ENCODE measurements at places on chromosomes 7 and 10.

- no peak for DNase-seq
Observed at GRCh38 chr7:149869291-149869650, 4.5 kb upstream of the ATP6V0E2 start.

GRCh38 chr10:126687121-126687606, 16.7 kb upstream of the C10orf90 start:
- no peak for DNase-seq

- no peak for DNase-seq
Observed at GRCh38 chr10:114131094-114131493, 42.9 kb downstream of the CCDC186 start.

DNA sequence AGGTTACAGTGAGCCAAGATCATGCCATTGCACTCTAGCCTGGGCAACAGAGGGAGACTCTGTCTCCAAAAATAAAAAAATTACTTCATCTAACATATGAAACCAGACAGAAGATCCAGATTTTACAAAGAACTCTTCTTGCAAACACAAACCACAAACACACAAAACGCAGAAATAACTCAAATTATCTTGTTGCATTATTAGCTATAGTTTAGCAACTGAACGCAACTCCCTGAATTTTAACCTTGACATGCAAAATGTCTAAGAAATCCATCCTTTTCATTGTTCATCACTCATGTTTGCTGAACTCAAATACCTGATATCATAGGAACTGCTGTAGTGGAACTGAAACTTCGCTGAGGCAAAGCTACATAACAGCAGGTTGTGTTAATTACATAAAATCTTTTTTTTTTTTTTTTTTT, 64.1 kb downstream of the MICU1 start:
- no peak for DNase-seq

DNA sequence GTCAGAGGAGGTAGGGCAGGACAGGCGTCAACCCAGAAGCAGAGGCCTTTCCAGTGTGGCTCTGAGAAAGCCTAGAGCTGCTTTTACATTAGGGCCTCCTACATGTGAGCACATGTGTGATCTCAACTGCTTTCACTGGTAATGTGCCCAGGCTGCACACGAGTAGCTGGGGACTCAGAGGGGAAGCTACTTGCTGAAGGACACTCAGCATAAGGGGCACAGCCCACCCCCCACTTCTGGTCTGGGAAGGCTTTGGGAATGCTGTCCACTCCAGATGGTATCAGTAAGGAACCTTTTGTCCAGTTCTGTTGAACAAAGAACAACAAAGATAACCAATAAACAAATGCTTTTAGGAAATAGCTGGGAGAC, 18.9 kb downstream of the PRF1 start:
- no peak for DNase-seq

DNA sequence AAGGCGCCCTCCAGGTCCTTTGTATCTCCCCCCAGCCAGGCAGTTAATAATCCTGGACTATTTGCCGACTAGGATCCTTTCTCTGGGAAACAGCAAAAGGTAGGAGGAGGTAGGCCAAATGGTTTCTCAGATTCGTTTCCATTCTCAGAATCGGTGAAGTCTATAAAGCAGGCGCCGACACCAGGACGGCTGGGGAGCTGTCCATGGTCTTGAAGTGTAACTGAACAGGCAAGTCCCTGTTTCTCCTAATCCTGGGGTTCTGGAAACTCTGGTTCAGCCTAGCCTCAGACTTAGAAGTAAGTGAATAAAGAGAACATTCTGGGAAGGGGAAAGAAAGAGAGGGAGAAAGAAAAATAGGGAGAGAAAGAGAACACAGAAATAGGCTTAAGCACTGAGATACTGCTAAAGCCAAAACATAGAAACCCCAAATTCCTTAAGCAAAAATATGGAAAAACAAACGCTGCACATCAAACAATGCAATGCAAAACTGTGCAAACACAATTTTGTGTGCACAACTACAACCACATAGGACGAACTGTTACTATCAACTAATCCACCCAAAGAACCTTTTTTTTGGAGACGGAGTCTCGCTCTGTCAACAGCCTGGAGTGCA, 11.1 kb upstream of the INA start:
- DNase-seq = peak; percentile 33

DNA sequence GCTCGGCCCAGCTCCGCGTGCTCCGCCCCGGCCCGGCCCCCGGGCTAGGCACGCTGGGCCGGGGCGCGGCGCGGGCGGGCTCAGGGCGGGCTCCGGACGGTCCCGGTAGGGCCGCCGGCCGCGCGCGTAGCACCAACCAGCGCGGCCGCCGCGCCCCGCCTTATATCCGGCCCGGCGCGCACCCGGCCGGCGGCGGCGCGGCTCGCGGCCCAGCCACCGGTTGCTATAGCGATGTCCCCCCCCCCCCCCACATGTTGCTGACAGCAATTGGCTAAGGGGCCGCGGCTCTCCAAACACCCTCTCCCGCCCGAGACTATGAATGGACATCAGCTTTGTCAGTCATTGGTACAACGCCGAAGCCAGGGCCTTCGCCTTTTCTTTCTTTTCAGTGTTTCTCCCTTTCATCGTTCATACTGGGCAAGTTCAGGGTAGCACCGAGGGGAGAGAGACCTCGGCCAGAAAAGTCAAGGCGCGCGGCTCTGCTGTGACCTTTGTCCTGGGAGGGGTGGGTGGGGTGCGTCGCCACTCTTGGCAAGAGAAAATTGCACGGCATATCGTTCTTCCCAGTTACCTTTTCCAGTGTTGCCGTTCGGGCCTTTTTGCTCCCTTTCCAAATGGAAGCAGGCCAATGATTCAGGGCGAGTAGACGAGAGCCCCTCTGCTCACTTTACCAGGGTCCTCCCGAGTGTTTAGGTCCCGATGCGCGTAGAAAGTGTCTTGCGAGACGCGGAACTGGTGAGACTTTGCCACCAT, 354.2 kb downstream of the DNAJB6 start:
- DNase-seq = no peak

DNA sequence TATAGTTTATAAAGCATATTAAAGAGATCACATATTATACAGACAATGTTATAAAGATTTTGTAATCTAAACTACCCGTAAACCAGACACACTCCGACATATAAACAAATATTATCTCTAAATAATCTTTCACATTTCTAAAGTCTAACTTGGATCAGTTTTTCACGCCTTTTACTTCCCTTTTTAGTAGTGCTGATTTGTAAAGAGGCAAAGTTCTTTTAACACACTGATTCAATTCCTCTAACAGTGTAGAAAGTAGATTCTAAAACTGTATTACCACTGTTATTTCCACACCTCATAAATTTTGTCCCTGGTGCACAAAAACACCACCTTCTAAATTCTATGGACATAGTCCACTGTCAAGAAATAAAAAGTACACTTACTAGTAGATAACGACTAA, 230.9 kb downstream of the DOCK4 start:
- DNase-seq = no peak

DNA sequence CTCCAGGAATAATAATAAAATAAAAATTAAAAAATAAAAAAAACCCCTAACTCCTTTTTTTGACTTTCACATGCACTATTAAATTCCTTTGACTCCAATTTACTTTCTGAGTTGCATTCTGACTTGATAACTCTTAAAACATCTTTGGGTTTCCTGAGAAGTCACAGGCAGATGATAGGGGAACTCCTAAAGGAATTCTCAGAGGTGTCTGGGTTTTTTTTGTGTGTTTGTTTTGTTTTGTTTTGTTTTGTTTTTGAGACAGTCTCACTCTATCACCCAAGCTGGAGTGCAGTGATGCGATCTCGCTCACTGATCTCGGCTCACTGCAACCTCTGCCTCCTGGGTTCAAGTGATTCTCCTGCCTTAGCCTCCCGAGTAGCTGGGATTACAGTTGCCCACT, 52.7 kb upstream of the APBB1IP start:
- DNase-seq = no peak

DNA sequence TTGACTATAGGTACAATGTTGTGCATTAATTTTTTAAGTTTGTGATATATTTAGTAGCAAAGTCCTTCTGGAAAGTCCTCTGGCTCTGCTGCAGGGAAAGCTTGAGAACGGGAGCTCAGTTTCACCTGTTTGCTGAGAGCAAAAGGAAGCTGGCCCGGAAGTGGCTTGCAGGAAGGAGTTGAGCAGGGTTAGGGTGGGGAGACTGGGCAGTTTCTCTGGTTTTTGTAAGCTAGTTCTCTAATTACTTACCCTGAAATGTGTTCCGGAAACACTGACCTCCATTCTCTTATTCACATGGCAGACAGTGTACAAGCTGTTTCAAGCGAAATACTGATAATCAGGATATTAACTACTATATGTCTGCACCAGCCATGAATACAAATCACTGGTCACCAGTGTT, 22.3 kb downstream of the MAP3K8 start:
- DNase-seq = no peak

DNA sequence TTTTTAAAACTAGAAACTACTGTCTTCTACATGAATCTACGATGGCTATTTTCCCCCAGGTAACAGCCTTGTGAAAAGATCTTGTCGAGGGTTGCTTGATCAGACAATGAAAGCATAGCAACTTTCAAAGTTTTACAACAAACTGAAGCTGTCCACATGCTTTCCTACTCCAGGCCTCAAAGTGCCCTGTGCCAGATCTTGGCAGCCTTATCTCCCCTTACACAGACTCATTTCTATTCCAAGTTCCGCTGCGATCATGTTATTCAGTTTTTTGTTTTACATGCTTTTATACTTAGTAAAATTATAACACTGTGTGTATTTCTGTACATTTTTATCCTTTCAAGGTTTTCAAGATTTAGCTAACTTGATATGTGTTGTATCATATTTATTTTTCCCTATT, 661.7 kb upstream of the SORCS1 start:
- no peak for DNase-seq

GRCh38 chr7:44977959-44978335, 868 bp downstream of the MYO1G start:
- DNase-seq = no peak

DNA sequence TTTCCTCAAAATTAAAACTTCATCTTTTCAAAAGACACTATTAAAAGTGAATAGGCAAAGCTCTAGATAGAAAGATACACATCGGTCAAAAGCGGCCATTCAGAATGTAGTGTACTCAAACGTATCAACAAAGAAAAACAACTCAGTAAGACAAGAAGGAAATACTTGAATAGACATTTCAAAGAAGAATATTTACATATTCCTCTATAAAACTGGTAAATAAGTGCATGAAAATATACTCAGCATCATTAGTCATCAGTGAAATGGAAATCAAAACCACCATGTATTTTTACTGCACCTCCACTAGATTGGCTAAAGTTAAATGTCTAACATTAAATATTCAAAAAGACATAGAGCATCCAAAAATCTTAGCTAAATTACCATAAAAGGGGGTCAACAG, 551.1 kb upstream of the SORCS1 start:
- no peak for DNase-seq

- DNase-seq = no peak
Observed at GRCh38 chr7:33494474-33494873, 365.1 kb downstream of the BBS9 start.

- DNase-seq = no peak
Observed at GRCh38 chr7:129742256-129742655, 130.7 kb downstream of the NRF1 start.

Data from activated naive CD4-positive, alpha-beta T cell treated with anti-CD3 and anti-CD28 coated beads, Interleukin-2, amount 50 U/mL, for 16 hours (primary cell).